ENCODE measurements at places on chromosomes 5 and 9.

GRCh38 chr5:116557669-116558271 is 16.9 kb downstream of the SEMA6A start:
- no peak for DNase-seq

DNA sequence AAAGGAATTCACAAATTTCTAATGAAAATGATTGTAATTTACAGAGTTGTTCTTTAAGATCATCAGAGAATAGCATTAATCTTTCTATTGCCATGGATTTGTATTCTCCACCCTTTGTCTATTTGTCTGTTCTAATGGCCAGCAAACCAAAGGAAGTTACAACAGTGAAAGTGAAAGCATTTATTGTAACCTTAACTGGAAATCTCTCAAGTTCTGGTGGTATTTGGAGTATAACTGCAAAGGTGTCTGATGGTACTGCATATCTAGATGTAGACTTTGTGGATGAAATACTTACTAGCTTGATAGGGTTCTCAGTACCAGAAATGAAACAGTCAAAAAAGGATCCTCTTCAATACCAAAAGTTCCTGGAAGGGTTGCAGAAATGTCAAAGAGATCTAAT is 21.7 kb downstream of the RMI1 start:
- no peak for DNase-seq

- DNase-seq = no peak
Measured at GRCh38 chr9:105204416-105204815, 40.0 kb upstream of the SLC44A1 start.

GRCh38 chr5:160097991-160098390 is 21.3 kb downstream of the PWWP2A start:
- no peak for DNase-seq

GRCh38 chr9:115146581-115147021 is 28.6 kb upstream of the TNC start:
- DNase-seq = no peak

Measured in NCI-H2029 (cell line).